ENCODE measurements at places on chromosomes 12 and 14.

GRCh38 chr12:53924521-53925405, 13.9 kb upstream of the HOXC13 start:
- DNase-seq = no peak

- DNase-seq = no peak
Observed at GRCh38 chr14:91100102-91100501, 13.8 kb upstream of the DGLUCY start.

GRCh38 chr14:105283028-105283427, 17.8 kb downstream of the BRF1 start:
- DNase-seq = no peak

GRCh38 chr14:92198804-92199203, 77.0 kb downstream of the CPSF2 start:
- no peak for DNase-seq

- no peak for DNase-seq
Observed at GRCh38 chr14:75434138-75434889, 6.5 kb downstream of the JDP2 start.

DNA sequence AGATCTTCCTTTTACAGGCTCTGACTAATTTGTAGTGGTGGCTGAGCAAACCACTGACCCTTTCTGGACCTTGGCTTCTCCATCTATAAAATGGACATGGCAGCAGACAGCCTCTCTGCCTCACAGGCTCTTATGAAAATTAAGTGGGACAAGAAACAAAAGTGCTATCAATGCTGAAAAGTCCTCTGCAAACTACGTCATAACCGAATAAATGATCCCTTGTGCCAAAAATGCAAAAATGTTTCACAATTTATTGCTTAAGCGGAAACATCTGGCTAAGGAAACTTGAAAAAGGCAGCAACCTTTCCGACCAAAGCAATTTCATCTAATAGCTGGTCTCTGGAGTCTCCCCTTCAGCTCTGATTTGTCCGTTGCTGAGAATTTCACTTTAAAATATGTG, 108.5 kb upstream of the PLXNC1 start:
- peak; percentile 83 for DNase-seq

DNA sequence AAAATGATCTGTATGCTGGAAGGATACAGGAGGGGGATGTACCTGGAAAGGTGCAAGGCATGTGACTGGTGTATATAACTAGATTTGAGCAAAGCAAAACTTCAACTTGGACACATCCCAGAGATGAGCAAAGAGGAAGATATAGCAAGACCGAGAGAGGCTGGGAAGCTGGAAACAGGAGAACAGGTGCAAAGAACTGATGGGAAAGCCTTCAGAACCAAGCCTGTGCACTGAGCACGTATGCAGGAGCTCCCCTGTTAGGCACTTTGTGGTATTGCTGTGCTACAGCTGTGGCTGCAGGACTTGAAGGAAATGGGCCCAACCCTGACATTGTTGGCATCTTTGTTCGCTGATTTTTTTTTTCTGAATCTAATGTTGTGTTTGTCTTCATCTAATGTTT, 120.7 kb upstream of the PWP1 start:
- no peak for DNase-seq

- no peak for DNase-seq
Observed at GRCh38 chr14:72982146-72982708, 44.7 kb downstream of the ZFYVE1 start.

GRCh38 chr14:101716956-101717662, 44.4 kb upstream of the PPP2R5C start:
- no peak for DNase-seq

GRCh38 chr14:79534703-79535353, 676.5 kb downstream of the DIO2 start:
- no peak for DNase-seq

DNA sequence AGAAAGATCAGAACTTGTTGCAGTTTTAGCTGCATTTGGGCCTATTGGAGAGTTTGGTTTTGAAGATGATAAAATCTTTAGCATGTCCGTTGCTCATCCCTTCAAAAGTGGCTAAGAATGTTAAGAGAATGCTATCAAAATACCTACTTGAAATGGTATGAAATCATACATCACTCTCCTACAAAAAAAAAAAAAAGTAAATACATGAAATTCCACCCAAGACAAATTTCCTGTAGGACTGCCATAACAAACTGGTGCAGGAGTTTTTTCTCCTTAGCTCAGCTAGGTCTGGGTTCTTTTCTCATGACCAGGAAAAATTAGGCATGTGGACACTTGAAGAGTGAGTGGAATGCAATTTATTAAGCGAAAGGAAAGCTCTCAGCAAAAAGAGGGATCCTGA, 15.9 kb upstream of the FAR2 start:
- no peak for DNase-seq

DNA sequence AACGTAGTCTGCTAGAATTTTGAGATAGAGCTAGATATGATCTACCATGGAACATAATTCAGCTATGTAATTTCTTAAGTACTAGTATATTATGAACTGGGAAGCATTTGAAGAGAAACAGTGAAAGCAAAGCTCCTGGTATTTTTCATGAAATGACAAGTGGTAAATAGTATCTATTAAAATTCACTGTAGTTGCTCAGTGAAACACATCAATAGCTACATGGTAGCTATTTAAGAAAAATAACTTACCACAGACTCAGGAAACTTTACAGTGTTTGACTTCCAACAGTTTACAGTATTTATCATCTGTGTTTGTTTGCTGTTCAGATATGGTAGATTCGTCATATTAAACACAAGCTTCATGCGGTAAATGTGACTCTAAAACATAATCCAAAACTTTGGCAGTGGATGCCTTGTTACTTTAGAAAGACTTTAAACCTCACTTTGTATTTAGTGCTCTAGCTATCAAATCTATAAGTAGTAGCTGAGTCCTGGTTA, 25.2 kb downstream of the WNK1 start:
- no peak for DNase-seq

- DNase-seq = no peak
Observed at GRCh38 chr12:85949253-85949652, 75.2 kb downstream of the NTS start.

DNA sequence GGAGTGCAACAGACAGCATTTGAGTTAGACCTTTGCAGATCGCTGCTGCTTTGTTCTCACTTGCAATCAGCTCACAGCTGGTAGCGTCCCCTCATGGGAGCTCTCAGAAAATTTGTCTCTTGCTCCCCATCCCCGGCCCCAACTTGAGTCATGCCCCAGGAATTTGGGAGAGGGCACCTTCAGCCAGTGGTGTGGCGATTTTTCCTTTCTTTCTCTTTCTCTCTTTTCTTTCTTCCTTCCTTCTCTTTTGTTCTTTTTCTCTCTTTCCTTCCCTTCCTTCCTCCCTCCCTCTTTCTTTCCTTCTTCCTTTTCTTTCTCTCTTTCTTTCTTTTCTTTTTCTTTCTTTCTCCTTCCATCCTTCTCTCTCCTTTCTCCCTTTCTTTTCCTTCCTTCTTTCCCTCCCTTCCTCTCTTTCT, 34.2 kb upstream of the MAP1LC3B2 start:
- no peak for DNase-seq

GRCh38 chr14:89137526-89138163, 279.4 kb downstream of the FOXN3 start:
- DNase-seq = no peak

DNA sequence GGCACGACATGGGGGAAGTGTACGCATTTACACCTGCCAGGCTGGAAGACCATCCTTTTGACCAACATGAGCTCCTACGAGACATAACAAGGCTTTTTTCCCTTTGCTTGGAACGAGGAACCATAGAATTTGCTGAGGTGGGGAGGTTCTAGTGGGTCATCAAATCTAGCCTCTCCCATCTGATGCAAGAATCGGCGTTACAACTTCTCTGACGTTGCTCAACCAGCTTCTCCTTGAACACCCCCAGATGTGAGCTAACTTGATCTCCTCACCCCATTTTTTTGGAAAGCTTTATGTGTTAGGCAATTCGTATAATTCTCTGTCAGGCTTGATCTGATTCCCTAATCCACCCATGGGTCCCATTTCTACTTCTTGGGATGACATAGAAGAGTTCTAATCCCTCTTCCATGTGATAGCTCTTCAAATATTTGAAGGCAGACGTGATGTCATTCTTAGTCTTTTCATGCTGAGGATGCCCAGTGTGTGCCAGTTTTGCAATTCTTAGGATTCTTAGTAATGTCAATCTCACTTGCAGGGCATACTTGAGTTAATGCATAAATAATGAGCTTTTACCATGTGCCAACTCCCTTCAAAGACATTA, 163.6 kb upstream of the PARP11 start:
- no peak for DNase-seq

DNA sequence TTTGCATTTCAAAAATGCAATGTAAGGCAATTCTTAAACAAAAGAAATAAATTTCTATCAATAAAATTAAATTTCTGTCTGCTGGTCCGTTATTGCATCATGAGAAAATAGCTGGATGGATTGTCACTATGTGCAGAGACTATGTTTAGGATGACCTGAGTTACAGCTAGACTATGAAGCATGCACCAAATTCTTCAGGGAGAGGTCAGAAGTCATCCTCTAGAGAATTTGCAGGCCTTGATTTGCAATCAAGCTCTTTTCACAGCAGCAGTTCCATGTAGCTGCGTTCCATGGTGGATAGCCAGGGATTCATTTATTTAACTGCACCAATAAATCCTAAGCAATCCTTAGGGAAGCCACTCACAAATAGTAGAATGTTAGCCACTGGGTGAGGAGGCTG, 253.7 kb downstream of the MSRB3 start:
- no peak for DNase-seq

- DNase-seq = no peak
Observed at GRCh38 chr14:58850011-58850410, 212.2 kb downstream of the DACT1 start.

DNA sequence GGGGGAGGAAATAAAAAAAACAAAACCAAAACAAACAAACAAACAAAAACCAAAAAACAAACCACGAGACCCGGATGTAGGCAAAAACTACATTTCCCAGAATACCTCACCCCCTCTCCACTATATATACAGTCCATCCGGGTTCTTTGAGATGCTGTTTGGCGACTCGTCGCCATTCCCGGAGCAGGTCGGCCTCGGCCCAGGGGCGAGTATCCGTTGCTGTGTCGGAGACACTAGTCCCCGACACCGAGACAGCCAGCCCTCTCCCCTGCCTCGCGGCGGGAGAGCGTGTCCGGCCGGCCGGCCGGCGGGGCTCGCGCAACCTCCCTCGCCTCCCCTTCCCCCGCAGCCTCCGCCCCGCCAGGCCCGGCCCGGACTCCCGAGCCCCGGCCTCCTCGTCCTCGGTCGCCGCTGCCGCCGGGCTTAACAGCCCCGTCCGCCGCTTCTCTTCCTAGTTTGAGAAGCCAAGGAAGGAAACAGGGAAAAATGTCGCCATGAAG, at the start of gene RNF10:
Gene RNF10 (plus strand): TSS at position 154 of the 500 bp plus-strand sequence. CDS start 456 bp downstream, outside the sequence.
- DNase-seq = peak; percentile 89

- no peak for DNase-seq
Observed at GRCh38 chr12:130818272-130818634, 20.8 kb downstream of the STX2 start.

- DNase-seq = no peak
Observed at GRCh38 chr12:133124674-133125073, 5.4 kb downstream of the ZNF891 start.

DNA sequence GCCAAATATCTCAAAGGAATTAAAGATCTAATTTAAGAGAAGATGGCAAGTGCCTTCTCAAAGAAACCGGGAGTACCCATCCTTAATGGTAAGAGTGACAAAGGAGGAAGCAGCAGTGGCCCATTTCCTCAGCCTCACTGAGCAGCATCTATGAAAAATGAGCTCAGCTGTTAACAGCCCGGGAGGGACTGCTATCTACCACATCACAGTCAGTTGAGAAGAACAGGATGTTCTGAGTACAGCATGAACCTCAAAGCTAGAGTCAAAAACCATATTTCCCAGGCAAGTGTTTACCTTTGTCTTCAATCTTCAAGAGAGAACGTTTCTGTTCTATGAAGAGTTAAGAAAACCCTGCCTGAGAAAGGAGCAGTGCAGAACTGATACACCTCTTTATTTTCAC, 115.0 kb downstream of the BTG1 start:
- DNase-seq = no peak

GRCh38 chr12:94760786-94761185, 110.4 kb upstream of the TMCC3 start:
- DNase-seq = no peak
